Fibroblast of the aortic adventitia (primary cell): ENCODE measurements at places on chromosomes 5 and 9. TPM values are rescaled to one million over a fixed set of nuclear protein-coding genes. Genes with fewer than 3 reads are reported as not detected.

- DNase-seq = no peak
Measured at GRCh38 chr9:18739641-18740318, 265.8 kb downstream of the ADAMTSL1 start.

DNA sequence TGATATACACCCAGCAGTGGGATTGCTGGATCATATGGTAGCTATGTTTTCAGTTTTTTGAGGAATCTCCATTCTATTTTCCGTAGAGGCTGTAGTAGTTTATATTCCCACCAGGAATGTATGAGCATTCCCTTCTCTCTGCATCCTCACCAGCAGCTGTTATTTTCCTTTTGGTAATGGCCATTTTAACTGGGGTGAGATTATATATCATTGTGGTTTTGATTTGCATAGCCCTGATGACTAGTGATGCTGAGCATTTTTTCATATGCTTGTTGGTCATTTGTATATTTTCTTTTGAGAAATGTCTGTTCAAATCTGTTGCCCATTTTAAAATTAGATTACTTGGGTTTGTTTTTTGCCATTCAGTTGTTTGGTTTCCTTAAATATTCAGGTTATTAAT, 11.2 kb upstream of the PPIC start:
- no peak for DNase-seq

- no peak for DNase-seq
Measured at GRCh38 chr5:40452874-40453624, 226.7 kb upstream of the PTGER4 start.

GRCh38 chr5:8829323-8830029, 716.4 kb downstream of the SEMA5A start:
- DNase-seq = peak; percentile 99

DNA sequence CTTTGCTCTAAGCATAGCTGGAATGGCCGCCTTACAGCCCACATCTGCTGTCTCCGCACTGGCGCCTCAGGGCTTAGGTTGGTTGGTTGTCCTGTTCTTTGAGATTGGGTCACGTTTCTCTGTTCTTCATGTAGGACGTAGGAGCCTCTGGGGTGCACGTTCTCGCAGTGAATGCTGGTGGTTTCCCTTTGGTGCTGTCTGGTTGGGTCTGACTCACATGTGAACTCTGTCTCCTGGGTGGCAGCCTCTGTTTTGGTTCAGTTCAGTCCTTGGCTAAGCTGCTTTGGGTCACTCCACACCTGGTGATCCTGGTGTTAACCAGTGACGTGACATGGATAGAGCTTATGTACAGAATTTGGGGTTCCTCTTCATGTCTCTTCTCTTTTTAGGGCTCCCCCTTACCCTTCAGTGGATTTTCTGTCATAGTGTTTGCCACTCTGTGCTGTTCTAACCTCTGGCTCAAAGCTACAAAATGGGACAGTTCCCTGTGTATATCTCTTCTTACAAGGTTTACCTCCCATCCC, 12.6 kb upstream of the LPCAT1 start:
- DNase-seq = peak; percentile 31

GRCh38 chr9:107712390-107712789, 222.8 kb upstream of the KLF4 start:
- peak; percentile 35 for DNase-seq

ORM2 gene
- total RNA-seq = not detected in 2 replicates

BTNL9 gene
- not detected in 2 replicates for total RNA-seq

DNA sequence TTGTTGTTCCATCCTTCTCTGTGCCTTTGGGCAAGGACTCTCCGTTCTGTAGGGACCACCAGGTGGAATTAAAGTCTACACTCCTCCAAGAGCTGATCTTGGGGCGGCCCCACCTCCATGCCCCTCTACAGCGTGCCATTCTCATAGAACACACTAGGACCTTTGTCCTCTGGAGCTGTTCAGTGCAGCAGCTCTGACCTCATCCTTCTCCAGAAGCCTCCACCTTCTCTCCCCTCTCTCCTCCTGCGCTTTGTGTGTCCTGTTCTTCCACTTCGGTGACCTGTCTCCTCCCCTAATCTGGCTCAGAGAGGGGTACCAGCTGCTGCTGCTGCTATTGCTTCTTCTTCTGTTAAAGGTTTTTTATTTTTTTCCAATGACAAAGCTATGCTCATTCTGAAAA, 1.8 kb upstream of the MACROH2A1 start:
- DNase-seq = no peak

GRCh38 chr5:115557667-115558387, 13.3 kb upstream of the FEM1C start:
- no peak for DNase-seq

- no peak for DNase-seq
Measured at GRCh38 chr9:77906991-77907390, 124.6 kb downstream of the GNAQ start.

GRCh38 chr9:69919461-69920061, 98.9 kb downstream of the CFAP95 start:
- peak; percentile 83 for DNase-seq

DNA sequence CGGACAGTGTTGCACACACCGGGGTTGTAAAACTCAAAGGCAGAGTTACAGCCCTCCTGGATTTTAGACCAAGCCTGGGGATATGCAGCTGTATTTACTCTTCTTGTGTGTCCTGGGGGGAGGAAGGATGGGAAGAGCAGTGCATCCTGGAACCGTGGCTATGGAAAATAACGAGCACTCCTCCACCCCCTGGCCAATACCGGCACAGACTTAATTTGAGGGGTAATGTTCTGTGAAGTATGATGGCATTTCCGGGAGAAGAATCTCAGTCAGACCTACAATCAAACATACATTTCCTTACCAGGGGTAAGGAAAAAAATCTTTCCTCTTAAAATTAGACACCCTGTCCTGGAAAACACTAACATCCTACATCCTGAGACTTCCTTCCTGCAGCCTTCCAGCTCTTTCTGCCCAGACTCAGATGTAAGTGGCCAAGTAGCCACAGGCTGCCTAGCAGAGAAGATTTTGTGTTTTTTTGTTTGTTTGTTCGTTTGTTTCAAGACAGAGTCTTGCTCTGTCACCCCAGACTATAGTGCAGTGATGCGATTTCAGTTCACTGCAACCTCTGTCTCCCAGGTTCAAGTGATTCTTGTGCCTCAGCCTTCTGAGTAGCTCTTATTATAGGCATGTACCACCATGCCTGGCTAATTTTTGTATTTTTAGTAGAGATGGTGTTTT, 11.0 kb upstream of the ERMP1 start:
- peak; percentile 6 for DNase-seq

CDC23 gene
- 16.4 and 31.4 TPM in 2 replicates for total RNA-seq

LECT2 gene
- total RNA-seq = not detected in 2 replicates

- peak; percentile 95 for DNase-seq
Measured at GRCh38 chr5:174532455-174533453, 191.6 kb upstream of the MSX2 start.

SLCO6A1 gene
- total RNA-seq = not detected in 2 replicates

PCDHGA8 gene
- 2.5 and 3.8 TPM in 2 replicates for total RNA-seq

DNA sequence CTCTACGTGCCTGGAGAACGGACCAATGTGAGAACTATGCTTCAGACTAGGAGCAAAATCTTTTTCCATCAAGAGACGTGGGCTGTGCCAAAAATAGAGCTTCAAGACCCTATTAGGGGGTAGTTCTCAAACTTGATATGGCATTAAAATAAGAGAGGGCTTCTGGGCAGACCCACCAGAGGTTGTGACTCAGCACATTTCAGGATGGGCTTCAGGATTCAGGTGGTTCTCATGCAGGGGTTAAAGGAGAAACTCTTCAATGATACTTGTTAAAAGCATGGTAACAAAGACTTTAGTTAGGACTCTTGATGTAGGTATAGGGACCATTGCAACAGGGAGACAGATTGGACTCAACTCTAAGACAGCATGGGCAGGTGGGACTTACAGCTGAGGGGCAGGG, 195.5 kb downstream of the RGS3 start:
- DNase-seq = no peak

ANKRD20A1 gene
- 0.27 TPM in 1 of 2 replicates, not detected in the other for total RNA-seq

DNA sequence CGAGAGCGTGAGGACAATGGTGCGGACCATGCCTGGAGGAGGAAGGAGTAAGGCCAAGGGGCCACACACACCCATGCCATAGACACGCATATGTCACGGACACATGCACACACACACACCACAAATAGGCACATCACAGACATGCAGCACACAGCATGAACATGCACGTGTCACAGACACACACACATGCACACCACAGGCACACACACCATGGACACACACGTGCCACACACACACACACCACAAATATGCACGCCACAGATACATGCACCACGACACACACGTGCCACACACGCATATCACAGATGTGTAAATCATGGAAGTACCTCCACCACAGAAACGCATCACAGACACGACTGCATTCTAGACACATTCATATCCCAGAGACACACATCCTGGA, 16.7 kb downstream of the TERT start:
- DNase-seq = no peak

DNA sequence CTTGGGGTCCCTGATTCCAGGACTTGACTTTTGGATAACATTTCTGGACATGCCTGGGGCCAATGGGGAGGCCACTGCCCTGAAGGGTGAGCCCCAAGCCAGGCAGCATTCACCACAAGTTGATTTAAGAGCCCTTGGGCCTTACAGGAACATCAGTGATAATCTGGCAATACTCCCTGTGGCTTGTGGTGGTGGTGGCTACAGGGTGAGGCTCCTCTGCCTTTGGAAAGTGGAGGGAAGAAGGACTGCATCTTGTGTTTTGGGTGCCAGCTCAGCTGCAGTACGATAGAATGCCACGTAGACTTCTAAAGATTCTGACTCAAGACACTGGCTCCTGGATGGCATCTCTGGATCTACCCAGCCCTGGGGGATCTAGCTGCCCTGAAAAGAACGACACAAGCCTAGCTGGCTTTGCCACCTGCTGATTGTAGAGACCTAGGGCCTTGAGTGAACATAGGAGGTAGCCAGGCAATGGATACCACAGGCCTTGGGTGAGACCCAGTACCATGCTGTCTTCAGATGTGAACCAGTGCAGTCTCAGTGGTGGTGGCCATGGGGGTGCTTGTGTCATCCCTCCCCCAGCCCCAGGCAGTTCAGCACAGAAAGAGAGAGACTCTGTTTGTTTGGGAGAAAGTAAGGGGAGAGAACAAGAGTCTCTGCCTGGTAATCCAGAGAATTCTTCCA, 79.0 kb upstream of the DAP start:
- DNase-seq = no peak

JAKMIP2 gene
- total RNA-seq = 1.4 and 2.4 TPM in 2 replicates

DNA sequence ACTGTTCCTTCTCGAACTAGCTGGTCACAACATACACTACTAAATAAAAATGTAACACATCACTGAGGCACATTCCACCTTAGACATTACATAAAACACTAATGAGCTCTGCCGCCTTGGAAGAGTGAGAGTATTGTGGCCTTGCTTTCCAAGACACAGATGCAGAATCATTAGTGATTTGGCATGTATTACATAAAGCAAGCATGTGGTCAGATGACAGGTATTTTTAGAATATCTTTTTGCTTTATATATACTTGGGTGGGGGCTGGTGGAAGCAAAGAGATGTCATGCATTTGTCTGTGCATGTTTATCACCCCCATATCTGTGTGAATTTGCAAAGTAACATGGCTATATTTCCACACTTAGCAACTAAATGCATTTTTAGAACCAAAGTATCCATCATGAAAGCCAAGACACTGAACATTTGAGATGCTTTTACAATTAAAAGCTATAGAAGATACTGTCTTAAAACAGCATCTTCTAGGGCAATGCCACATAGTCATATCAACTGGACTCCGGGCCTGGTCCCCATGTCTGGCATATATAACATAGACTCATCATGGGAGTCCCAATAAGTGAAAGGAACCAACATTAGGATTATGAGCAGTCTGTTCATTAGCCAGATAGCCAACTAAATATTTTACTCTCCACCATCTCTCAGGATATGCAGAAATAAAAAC, 213.5 kb downstream of the MEF2C start:
- no peak for DNase-seq

DNA sequence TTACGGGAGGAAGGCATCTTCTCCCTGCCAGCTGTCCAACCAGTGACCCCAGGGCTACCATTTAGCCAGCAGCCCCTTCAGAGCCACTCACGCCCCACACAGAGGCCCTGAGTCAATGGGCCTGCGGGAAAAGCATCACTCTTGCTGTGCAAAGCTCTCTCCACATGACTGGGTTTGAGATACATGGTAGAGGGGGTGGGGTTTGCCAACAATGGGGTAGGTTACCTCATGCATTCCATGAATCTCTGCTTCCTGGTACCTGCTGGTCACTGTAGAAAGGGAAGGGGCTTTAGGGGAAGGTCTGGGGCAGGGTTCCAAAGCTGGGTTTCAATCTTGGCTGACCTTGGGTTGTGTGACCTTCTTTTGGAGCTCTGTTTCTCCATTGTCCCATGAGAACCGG, 22.9 kb upstream of the TTLL11 start:
- DNase-seq = no peak

GABRA1 gene
- not detected in 2 replicates for total RNA-seq

DNA sequence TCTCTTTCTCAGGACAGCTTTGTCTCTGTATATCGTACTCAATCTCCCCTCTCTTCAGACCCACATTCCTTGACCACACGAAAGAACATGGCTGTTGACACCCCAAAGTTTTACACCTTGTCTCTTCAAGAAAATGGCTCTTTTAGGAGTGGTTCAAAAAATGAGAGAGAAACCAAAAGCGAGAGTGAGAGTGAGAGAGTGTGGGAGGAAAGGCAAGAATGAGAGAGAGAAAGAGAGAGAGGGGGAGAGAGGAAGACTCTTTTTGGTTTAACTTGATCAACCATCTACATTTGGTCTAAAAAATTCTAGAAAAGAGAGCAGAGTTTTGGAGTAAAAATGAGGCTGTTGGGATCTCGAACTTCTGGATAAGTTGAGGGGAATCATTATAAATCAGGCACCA, 581.8 kb upstream of the WWC1 start:
- no peak for DNase-seq

DNA sequence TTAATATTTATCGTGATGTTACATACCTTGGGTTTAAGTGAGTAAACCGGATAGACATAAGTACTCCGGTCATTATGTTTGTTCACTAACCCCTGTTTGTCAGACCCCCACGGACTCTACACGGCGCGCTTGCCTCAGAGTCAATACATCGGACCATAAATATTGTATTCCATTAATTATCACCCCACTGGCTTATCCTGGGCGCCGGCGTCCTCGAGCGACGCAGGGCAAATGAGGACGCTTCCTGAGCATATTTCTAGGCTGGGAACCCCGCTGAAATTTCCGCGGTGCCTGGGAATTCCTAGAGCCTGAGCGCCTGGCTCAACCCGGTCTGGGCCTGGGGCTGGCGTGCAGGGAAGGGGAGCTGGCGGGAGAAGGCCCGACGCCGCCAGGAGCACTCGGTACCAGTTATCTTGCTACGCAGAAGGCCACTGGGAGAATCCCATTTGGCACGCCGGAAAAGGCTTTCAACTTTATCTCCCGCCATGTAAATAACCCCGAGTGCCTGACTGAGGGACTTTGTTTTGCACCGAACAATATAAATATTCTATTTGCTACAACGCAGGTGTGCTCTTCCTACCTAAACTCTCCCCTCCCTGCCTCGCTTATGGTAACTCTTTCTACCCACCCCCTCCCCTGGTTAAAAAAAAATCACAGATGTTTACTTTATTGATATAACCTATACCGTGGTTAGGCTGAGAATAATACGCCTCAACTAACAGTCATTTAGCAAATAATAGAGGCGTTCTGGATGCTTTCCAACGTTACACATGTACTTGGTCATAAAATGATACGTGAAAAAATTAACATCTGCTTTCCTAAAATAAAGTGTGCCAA, 19.4 kb downstream of the NR2F1 start:
- no peak for DNase-seq

TAS2R1 gene
- not detected in 2 replicates for total RNA-seq

- DNase-seq = no peak
Measured at GRCh38 chr9:74284581-74285450, 212.3 kb upstream of the RORB start.

FOXD4L4 gene
- total RNA-seq = 0.09 TPM in 1 of 2 replicates, not detected in the other

PHF24 gene
- total RNA-seq = under 0.01 and 0.16 TPM in 2 replicates

- no peak for DNase-seq
Measured at GRCh38 chr5:160523502-160524163, 102.0 kb downstream of the PTTG1 start.
